Thyroid gland (tissue), 4 donors: ENCODE measurements at places on chromosomes 4 and X. TPM values are rescaled to one million over a fixed set of nuclear protein-coding genes. Genes with fewer than 3 reads are reported as not detected.
A peak's percentile ranks its signal among the peaks of the same experiment; 100 is the strongest.

DNA sequence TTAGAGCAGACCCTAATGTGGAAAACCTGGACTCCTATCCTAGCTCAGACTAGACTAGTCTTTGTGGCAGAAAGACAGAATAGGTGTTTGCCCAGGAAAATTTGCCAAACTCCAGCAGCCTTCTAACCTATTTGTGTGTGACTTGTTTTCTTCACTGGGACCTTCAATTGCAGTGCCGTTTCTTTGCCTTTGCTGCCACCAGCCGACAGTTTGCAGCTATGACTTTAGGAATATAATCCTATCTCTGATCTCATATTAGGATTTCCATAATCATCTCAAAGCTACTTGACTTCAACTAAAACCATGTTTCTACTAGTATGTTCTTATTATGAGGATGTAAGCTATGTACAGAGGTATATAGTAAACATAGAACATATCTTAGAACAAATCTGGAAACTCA is 60.2 kb upstream of the PGAM4 start:
- no peak overlapping the region for H3K4me3 ChIP-seq
- H3K36me3 ChIP-seq: no peaks in the 10 kb centered on the region
- H3K27ac ChIP-seq: no peak overlapping the region
- DNase-seq: no peak
- H3K4me1 ChIP-seq: no peaks in the 10 kb centered on the region

GRCh38 chr4:38605181-38605752 is 58.7 kb upstream of the KLF3 start:
- H3K36me3 ChIP-seq: no peaks in the 10 kb centered on the region
- peak overlapping the region; percentile 77 for H3K27ac ChIP-seq
- no peak overlapping the region for H3K4me3 ChIP-seq
- H3K4me1 ChIP-seq: peaks cover 24% of the 10 kb centered on the region

The MAMLD1 gene
- 2.2 TPM for total RNA-seq

The PAK3 gene
- 28.2 TPM for total RNA-seq

The IQCM gene
- not detected for total RNA-seq
